ENCODE measurements at places on chromosomes 2 and 18.

- DNase-seq: no peak
Measured at GRCh38 chr18:23154030-23154429, 18.7 kb downstream of the CABLES1 start.

GRCh38 chr2:38933653-38934052 lies 44.0 kb downstream of the ARHGEF33 start:
- DNase-seq: no peak

- no peak for DNase-seq
Measured at GRCh38 chr2:72539071-72539552, 286.7 kb downstream of the EXOC6B start.

GRCh38 chr2:81984969-81985637 lies 1680.6 kb upstream of the LRRTM1 start:
- no peak for DNase-seq

GRCh38 chr18:25557011-25557410 lies 205.0 kb upstream of the ZNF521 start:
- DNase-seq: no peak

DNA sequence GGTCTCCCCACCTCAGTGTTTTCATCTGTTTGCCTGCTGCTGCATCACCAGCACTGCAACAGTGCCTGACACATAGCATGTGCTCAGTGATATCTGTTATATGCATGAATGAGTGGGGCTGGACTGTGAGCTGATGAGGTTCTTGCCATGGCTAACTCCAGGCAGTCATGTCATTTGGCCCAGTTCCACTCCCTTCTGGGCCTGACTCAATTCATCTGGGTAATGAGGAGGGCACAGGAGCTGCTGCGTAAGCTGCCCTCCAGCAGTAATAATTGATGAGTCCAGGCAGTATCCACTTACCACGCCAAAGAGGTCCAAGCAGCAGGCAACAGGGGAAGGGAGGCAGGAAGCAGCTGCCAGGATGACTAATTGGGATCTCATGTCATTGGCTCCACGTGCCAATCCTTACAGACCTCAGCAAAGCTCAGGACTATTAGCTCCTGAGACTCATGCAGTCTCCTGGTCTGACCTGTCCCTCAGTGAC lies 34.1 kb upstream of the MAT2A start:
- no peak for DNase-seq

- peak; percentile 23 for DNase-seq
Measured at GRCh38 chr18:38751898-38752297, 1186.3 kb upstream of the CELF4 start.

DNA sequence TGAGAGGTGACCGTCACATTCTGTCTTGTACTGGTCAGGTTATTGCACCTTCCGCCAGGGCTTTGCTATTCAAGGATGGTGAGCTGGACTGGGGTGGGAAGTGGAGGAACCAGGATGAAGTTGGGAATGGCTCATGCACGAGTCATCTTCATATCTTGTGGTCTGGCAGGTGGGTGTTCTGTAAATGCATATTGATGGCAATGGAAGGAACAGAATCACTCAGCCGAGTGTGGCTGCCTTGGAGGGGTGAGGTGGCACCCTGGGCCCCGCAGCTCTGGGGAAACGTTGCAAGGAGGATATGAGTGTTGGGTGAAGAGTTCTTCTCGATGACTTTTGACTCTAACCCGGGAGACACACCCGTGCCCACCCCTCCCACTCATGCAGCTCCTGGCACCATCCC lies 1.2 kb downstream of the NEU2 start:
- peak; percentile 42 for DNase-seq

DNA sequence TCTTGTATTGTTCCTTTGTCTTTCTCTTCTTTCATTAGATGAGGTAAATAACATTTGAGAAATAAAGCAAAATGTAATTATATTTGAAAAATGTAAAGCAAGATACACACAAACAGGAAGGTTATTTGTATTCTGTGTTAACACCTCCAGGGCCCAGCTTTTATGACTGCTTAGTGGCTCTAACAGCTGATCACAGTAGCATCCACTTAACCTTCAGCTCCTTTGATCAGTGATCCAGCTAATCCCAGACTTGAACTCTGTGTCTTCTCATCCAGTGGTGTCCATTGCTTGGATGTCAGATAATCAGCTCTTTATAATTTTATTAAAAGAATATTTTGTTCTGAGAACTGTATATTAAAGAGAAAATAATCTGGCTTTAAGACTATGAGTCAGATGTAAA lies 44.5 kb downstream of the PSMD14 start:
- DNase-seq: no peak

DNA sequence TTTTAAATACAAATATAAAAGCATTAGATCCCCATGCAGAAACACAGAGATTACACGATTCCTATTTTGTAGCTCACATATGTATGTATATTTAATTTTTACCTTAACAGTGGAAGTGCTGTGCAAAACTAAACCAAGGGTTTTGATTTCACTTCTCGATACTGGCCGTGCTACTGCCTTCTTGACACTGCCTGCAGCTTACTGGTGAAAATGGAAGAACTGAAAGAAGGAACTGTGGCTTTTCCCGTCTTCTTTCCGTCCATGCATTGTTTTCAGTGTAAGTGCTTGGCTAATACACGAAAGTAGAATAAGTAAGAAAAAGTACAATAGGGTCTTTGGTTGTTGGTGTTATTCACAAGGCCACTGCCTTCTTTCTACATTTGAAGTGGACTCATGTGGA lies 129.5 kb downstream of the NDUFA10 start:
- DNase-seq: no peak

GRCh38 chr2:119367472-119368099 lies 809 bp downstream of the DBI start:
- DNase-seq: peak; percentile 75

DNA sequence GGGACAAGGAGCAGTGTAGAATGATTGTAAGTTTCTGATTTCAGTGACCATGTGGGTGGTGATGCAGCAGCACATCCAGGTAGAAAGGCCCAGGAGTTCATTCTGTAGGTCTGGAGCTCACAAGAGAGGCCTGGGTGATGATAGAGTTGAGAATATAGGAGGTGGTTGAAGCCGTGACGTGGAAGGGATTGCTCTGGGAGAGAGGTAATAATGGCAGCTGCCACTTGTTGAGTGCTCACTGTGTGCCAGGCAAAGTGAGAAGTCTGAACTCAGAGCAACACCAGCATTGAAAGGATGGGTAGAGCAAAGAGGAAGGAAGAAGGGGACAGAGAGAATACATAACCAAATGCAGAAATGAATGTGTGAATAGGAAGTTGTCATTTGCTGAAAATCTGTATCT lies 3.3 kb downstream of the TTLL4 start:
- DNase-seq: no peak

GRCh38 chr2:64493788-64494187 lies 30.3 kb upstream of the AFTPH start:
- DNase-seq: no peak

GRCh38 chr2:164711766-164712138 lies 90.5 kb upstream of the GRB14 start:
- DNase-seq: no peak

DNA sequence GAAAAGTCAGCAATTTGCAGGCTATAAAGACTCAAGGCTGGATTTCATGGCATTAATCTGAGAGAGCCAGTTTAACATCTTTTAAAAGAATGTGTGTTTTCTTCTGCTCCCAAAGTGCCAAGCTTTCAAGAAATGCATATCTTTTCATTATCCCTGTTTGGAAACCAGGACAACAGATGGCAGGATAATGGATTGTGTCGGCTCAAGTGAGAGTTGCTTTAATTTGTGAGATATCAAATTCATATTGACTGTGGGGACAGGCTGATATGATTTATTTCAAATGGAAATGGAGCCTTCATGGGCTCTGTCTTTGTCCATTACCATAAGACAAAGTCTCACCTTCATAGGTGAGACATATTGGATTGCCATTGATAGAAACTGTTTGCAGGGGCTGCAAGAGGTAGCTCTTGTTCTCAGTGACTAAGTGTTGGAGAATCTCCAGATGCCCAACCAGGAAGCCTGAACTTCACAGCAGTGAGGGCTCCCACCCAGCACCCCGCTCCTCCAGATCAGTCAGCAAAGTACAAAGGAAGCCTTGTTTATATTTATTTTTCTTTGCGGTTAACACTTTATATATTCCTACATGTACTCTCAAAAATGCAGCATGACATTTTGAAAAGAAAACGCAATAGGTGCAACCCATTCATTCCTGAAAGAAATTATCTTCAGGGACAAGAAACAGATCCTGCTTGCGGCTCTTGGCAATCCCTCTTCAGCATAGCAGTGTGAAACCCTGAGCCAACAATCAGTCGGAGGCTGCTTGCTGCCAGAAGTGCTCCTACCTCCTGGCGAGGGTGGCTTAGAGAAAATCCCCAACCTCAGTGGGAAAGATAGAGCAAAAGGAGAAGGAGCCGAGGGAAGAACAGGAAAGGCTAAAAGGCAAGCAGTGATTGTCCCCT lies 65.8 kb upstream of the ATL2 start:
- no peak for DNase-seq

- DNase-seq: no peak
Measured at GRCh38 chr2:231276987-231277386, 78.6 kb downstream of the ARMC9 start.

DNA sequence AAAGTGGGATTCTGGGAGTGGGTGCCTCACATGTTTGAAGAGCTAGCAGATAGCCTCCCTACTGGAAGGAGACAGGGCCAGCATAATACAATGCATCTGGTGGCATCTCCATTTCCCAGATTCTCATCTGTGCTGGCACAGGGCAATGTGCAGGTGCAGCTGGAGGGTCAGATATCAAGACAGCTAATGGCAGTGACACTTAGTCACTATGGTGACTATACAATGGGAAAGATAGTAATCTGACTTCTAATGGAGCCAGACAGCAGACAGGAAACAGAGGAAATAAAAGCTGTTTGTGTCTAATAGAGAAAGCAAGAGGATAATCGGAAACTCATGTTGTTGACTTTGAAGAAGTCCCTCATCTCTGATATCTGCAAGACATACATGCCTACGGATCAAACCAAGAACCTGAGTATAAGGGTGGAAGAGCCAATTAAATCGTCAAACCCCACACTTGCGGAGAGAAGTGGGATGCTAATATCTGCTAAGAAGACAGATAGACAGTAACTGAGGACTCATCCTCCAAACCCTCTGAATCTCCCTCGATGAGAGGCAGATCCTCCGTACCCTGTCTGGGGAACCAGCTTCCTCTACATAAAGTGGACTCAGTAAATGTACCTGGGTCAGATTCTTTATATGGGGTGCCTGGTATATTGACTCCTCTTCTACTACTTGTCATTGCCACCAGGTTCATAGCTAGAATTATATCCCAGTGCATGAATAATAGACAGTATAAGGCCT lies 692.7 kb downstream of the SOCS6 start:
- DNase-seq: no peak

DNA sequence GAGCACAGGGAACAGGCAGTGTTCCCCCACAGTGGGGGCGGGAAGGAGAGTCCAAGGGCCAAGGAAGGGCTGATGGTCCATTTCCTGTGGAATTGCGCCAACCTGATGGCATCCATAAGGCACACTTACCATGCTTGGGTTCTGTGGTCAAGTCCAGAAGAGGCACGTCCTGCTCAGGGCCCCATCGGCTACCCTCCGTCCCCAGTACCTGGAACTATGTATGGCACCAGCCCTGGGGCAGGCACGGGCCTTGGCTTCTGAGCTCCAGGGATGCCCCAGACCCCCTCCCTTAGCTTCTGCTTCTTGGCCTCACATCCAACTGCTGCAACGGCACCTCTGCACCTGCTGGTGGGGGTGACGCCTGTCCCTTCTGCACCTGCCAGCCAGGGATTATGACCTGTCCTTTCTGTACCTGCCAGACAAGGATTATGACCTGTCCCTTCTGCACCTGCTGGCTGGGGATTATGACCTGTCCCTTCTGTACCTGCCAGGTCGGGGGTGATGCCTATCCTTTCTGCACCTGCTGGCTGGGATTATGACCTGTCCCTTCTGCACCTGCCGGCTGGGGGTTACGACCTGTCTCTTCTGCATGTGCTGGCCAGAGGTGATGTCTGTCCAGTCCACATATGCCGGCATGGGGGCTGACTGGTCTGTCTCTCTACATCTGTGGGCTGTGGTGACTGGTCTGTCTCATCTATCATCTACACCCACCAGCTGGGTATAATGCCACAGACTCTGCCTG lies 45.4 kb upstream of the SNTG2 start:
- DNase-seq: peak; percentile 8

GRCh38 chr2:9261231-9261883 lies 54.7 kb downstream of the ASAP2 start:
- no peak for DNase-seq

- no peak for DNase-seq
Measured at GRCh38 chr2:19886261-19886660, 15.5 kb downstream of the TTC32 start.

DNA sequence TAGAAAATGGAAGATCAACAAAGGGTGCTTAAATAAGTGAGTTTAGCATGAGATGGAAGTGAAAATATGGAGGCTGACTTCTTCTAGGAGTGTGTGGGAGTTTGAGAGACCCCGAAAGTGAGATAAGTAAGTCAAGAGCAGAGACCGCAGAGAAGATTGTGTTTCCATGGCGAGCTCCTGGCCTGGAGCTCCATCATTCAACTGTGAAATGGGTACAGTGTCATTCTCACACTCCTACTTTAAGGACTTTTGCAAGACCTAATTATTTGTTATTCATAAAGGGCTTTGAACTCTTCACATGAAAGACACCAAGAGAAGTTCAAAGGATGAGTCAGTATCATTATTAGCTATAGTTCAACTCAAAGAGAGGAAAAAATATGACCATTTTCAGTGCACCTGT lies 134.2 kb upstream of the PIK3C3 start:
- DNase-seq: no peak

GRCh38 chr2:241066171-241066892 lies 35.8 kb downstream of the MTERF4 start:
- DNase-seq: no peak

DNA sequence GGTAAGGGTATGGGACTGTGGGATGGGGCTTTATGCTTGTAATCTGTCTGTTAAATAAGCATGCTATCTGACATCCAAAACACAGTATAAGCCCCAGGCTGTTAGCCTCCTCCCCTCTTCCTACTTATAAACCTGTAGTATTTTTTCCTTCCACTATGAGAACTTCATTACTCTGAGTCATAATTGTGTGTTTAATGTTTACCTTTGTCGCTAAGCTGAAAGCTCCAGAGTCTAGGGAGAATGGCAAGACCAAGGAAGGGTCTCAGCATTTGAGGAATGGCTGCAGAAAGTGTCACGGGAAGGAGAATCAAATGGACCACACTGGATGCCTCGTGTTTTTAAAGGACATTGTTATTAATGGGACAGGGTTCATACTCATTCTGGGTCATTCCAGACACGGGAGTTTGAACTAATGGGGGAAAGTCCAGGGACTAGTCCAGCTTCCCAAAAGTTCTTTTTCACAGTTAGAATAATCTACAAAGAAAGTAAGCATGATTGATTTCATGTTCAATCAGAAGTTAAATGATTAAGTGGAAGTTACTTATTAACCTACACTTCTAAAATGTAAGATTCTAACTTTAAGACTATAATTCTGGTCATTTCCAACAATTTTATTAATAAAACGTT lies 292.2 kb downstream of the AFF3 start:
- no peak for DNase-seq
